ENCODE measurements at places on chromosomes 7 and 10.

DNA sequence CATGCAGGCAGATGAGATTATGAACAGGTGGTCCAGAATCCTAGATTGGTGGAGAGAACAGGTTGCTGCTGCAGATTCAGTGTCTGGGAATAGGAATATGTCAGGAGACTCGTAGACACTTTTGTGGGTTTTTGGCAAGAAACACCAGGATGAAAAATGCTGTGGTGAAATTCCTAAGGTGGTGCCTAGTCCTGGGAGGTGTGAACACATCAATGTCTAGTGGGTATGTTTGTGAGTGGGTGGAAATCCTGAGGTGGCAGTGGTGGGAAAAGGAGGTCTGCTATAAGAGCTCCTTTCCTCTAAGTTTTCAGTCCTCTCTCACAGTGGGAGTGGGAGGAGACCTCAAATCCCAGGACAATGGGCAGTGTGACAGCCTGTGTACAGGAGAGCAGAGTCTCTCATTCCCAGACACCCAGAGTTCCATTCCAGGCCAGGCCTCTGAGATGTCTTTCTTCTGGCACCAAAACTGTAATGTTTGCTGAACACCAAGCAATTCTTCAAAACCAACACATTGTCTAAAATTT, 5.1 kb downstream of the ERV3-1 start:
- no peak for DNase-seq

DNA sequence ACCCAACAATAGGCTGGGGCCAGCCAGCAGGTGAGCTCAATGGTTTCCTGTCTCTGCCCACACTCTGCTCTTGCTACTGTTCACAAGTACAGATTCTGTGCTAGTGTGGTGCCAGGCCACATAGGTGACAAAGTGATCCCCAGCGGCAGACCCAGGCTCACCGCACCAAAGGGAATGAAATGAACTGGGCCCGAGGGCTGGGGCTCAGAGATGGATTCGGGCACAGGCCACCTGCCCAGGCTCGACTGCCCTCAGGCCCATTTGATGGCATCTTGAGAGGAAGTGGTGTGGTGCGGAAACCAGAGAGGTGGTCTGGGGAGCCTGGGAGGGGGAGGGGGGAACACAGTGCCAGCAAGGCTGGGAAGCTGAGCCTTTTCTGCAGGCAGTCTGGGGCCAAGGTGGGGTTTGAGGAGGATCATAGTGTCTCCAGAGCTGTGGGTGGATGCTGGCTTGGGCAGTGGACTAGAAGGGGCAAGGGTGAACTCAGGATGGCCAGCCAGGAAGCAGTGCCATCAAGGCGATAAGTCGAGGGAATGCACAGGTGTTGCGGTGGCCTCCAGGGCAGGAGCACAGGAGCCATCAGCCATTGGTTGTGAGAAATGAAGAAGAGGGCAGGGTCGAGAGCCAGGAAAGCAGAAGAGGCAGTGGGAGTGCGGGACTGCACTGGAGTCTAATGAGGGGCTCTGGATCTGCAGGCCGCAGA, 85.2 kb downstream of the ARHGAP22 start:
- no peak for DNase-seq

GRCh38 chr7:46195934-46196333, 274.9 kb upstream of the IGFBP3 start:
- no peak for DNase-seq

DNA sequence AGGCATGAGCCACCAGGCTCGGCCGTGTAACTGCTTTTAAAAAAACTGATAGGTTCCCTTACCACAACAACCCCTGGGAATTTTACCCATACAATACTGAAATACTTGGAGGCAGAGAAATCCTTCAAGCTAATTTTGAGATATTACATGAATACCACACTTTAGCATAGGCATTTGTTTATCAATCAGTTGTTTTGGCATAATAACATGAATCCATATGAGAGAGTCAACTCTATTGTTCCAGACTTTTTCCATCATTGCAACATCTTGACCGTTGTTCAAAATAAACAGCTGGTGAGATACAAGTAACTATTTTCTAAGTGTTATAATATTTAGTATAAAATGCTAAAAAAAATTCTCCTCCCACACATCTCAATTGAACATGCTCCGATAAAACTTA, 36.8 kb downstream of the LAMB4 start:
- DNase-seq = no peak

GRCh38 chr10:6665847-6666246, 85.8 kb upstream of the PRKCQ start:
- no peak for DNase-seq

- DNase-seq = no peak
Observed at GRCh38 chr10:130369645-130370381, 233.6 kb downstream of the GLRX3 start.

GRCh38 chr7:3649678-3650440, 348.8 kb downstream of the SDK1 start:
- DNase-seq = no peak

DNA sequence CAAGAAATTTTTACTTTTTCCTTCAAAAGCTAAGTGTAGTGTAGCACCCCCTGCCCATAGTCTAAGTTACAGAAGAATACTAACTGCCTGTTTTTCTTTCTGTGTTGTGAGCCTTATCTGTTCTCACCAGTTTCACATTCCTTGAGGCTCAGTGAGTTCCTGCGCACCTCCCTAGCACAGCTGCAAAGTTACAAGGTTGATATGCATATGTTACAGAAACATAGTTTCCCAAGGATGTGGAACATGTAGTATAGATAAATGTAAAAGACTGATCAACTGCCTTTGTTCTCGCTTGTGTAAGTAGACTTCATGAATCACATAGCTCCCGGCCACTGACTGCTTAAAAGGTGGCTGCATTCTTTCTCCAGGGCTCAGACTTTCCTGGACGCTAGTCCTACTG, 6.7 kb upstream of the ZNF33B start:
- DNase-seq = no peak

GRCh38 chr10:31064348-31064747, 32.7 kb upstream of the ZNF438 start:
- DNase-seq = no peak

DNA sequence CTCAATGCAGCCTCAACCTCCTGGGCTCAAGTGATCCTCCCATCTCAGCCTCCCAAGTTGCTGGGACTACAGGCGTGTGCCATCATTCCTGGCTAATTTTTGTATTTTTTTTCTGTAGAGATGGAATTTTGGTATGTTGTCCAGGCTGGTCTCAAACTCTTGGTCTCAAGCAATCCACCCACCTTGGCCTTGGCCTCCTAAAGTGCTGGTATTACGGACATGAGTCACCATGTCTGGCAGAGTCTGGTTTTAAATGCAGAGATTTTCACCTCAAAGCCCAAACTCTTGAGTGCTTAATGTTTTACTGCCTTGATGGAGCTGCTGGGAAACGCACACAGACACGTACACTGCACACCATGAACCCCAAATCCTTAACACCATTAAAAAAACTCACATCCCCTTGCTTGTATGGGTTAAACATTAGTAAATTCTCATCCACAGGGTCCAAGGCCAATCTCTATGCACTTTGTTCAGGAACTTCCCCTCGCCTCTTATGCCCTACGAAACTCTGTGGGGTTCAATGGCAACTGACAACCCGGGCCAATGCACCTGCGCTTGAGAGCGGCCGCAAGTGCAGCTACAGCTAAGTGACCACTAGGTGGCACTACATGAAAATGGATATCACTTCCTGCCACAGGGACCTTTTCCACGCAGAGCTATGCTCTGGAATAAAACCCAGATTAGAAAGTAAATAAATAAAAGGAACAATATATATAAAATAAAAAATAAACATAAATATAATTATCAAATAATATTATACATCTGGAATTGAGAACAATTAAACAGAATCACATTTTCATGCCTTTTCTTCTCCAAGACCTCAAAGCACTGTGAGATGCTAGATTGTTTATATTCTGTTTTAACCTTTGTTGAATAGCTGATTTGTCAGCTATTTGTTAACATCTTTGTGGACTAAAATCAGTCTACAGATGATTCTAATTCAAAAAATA, 66.9 kb upstream of the AFAP1L2 start:
- DNase-seq = peak; percentile 24

DNA sequence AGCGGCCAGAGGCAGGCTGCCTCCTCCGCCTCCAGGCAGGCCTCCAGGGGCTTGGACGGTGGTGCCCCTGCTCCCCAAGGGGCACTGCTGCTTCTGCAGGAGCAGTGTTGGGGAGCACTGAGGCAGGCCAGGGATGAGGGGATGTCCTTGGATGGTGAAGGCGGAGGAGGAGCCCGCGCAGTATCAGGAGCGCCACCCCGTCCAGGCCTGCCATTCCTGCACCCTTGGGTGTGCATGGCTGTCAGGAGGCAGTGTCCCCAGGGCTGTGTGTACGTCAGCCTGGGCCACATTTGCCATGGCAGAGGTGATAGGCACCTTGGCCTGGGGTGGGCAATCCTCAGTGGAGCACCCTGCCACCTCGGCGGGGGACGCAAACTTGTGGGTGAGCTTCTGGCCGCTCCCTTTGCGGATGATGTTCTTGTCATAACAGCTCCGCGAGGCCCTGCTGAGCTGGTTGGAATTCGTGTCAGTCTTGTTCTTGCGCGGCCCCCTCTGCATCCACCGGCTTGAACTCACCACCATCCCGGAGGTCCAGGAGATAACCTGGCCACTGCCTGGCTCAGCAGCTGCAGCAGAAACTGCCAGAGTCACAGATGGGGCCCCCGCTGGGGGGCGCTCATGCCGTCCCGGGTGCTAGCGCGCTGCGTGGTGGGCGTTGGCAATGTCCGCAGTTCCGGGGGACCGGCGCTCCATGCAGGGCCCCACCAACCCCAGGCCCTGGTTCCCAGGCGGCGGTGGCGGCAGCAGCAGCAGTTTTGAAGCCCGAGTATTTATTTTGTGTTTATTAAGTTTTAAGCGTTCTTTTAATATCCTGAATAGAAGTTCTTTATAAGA, 182.3 kb upstream of the ADCY1 start:
- DNase-seq = no peak

DNA sequence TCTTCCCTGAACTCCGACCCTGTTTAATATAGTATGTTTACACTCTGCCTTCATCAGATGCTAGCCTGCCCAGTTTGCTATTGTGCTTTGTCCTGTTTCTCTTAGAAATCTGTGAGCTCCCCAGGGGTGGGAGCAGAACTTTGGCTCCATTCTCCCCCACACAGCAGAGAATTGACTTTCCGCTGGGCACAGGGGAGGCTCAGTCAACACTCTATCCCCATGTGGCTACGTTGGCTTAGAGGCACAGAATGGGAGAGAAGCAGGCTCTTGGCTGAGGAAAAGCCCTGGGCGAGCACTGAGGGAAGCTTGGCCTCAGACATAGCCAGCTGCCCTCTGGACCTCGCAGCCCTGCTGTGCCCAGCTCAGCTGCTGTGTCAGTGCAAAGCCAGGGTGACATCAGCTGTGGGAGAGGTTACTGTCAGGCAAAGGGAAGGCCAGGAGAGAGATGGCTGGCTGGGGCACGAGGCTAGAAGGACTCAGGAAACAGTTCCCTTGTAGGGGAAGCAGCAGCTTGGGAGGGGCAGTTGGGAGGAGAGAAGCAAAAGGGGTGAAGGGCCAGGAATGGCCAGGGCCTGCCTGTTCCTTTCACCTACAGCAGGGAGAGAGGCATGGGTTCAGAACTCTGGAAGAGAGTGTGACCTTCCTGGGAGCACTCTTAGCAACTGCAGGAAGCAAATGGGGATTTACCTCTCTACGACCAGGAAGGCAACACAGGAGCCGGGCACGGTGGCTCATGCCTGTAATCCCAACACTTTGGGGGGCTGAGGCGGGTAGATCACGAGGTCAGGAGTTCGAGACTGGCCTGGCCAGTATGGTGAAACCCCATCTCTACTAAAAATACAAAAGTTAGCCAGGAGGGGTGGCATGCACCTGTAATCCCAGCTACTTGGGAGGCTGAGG, 5.8 kb upstream of the SCD start:
- DNase-seq = no peak

DNA sequence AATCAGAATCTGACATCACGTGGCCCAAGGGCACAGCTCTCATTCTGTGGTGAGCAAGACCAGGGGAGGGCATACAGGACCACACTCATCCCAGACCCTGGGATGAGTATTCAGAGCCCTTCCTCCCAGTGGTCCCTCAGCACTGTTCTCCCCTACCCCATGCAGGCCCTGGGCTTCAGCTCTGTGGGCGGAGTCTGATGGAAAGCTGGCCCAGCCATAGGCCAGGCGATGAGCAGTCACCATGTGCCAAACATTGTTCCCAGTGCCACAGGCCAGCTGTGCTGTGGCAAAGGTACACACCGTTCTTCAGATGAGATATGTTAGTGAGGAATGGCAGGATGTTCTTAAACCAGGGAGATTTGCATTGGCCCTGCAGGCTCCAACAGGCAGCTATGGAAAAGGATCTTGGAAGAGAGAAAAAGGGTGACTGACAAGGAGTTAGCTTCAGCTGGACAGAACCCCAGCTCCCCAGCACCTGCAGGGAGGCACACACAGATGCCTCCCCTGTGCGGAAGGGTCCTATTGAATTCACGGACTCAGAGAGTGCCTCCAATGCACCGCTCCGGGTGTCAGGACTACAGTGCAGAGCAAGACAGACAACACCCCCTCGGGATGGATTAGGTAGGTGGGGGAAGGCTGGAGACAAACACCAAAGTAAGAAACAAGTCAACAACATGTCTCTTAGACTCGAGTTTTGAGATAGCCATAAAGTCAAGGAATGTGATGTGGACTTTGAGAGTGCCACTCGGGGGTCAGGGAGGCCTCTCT, 596.0 kb upstream of the MGMT start:
- no peak for DNase-seq

GRCh38 chr7:131057794-131058070, 269.9 kb upstream of the MKLN1 start:
- DNase-seq = no peak

DNA sequence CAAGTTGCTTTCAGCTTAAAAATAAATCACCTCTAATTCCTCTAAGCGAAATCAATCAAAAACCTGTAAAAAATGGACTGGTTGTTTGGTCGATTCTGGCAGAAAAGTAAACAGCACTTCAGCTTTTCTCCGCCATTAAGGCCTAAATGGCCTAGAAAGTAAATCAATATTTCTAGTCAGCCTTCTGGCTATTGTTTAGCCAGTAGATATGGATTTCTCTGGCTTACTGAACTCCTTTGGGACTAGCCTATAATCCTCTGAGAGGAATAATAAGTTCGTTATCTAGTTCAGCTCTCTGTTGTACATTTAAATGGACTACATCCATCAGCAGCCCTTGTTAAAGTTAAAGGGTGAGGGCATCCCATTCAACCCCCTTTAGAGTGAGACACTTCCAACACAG, 400.1 kb upstream of the ETV1 start:
- DNase-seq = no peak

DNA sequence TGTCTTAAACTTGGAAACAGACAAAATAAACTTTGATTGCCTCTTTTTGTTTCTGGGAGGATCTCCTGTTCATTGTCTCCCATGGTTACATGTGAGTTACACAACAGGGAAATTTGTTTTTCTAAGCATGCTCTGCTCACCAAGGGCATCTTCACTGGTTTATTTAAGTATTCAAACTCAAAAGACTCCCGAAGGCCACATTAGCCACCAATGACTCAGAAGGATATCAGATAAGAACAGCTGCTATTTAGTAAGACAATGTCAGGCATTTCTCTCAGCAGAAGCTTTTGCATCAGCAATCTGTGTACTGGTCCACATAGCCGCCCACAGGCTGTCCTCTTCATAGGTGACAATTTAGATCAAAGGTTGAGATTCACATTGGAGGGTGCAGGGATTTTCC, 19.3 kb downstream of the OR6B1 start:
- DNase-seq = no peak

- DNase-seq = no peak
Observed at GRCh38 chr7:106793015-106793975, 71.8 kb upstream of the PIK3CG start.

GRCh38 chr7:29189743-29190201, 4.8 kb upstream of the CHN2 start:
- DNase-seq = peak; percentile 36
